ENCODE measurements at places on chromosomes 1 and 21.
A peak's percentile ranks its signal among the peaks of the same experiment; 100 is the strongest.

- DNase-seq, result peak; percentile 23
These were observed 79.9 kb downstream of the SKI start for GRCh38 chr1:2307972-2308371.

DNA sequence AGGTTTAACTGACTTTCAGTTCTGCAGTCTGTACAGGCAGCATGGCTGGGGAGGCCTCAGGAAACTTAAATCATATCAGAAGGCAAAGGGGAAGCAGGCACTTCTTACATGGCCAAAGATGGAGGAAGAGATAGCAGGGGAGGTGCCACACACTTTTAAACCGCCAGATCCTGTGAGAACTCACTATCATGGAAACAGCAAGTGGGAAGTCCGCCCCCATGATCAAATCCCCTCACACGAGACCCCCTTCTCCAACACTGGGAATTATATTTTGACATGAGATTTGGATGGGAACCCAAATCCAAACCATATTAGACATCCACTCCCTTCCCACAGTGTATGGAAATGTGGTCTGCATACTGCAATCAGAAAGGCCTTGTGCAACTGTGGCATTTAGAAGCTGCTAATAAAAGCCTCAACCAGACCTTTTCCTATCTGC is 148.2 kb downstream of the FCRL5 start:
- DNase-seq, result no peak

DNA sequence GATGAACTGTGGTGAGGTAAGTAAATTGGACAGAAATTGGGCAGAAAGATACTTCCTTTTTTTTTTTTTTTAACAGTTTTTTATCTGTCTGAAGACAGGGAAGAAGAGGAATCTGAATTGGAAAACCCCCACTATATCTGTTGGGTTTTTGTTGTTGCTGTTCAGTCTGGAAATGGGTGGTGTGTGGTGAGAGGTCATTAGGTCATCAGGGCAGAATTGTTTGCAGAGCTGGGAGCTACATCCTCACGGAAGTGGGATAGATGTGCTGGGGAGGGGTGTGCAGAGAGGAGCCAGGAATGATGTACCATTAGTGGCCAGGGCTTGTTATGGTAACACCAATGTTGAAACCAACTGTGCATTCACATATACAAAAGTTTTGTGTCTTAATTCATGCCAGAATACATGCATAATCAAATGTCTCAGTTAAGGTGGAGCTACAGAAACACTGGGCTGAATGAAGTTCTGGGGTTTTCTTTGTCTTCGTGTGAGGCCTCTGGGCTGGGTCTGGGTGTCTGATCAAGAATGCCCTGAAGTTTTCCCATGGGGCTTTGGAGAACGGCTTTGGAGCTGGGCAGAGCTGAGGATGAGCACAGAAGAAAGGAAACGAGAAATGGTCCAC is 12.4 kb downstream of the USP25 start:
- DNase-seq, result no peak

DNA sequence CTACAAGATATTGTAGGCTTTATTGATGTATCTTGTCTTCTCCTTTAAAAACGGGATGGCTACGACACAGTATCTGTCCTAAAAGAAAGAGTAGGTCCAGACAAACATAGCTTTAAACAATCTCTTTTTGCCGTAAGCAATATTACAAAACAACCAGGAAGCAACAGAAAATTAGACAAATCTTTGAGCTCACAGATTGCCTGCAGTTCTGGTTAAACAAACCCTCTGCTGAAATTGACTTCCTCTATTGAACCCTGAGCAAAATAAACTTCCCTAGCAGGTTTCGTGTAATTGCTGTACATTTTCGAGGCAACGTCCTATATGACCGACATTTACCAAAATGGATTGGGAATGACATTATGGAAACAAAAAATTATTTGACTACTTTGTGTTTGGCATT is 50.6 kb downstream of the CHML start:
- DNase-seq, result no peak

DNA sequence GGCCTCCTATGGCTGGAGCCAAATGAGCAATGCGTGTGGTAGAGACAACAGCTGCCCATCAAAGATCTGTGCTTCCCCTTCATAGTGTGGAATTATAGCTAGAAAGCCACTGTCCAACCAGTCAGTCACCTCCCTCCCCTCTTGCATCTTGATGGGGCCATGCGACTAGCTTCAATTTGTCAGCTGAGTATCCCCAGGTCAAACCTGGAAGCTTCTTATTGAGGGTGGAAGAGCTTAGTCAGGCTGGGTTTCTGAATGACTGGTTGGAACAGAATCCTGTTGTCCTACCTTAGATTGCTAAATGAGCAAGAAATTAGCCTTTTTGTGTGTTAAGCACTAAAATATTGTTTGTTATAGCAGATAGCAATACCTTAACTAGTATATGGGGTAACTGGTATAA is 625.4 kb downstream of the PTPRC start:
- no peak for DNase-seq

- DNase-seq, result no peak
These were observed 33.2 kb downstream of the SLC45A1 start for GRCh38 chr1:8350914-8351684.

GRCh38 chr21:37380349-37381323 is 14.1 kb downstream of the DYRK1A start:
- peak; percentile 38 for DNase-seq

DNA sequence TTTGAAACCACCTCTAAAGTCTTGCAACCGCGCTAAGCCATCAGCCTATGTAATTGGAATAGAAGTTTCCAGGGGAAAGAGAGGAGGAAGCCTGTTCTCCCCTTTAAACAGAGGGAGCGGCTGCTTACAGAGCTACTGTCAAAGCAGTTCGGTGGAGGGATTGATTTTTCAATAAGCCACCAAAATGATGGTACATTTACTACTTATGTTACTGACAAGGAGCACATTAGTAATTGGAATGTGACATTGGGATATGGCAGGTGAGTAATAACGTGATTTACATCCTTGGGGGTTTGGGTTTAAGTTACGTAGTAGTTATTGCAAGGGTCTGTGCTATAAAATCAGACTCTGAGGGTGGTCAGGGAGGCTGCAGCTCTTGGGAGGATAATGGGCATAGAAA is 257.3 kb downstream of the KAZN start:
- DNase-seq, result no peak

DNA sequence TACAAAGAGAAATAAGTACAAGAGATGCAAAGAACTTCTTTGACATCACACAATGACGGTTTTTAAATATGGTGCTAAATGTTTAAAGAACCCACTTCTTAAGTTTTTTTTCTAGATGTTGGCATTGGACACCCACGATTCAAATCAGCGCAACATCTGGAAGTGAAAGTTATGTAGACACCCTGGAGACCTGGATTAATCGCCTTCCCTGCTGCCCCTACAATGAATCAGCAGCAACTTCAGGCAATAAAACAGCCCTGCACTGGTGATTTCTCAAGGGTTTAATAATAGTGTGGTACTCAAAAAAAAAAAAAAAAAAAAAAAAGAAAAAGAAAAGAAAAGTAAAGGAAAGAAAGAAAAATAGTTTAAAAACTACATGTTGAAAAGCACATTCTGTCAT is 248.3 kb downstream of the NUF2 start:
- DNase-seq, result no peak

- DNase-seq, result peak; percentile 48
These were observed 7.3 kb upstream of the TBX15 start for GRCh38 chr1:118995312-118996016.

DNA sequence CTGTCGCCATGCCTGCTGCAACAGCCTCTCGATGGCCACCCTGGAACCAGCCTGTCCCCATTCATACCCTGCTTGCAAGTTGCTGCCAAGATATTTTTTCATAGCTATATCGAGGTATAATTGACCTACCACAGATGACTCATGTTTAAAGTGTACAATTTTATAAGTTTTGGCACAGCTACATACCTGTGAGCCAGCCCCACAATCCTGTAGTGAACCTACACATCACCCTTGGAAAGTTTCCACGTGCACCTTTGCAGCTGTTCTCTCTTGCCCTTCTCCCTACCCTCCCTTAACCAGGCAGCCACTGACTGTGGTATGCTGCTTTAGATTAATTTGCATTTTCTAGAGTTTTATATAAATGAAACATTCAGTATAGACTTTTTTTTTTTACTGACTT is 23.0 kb upstream of the KCNJ6 start:
- no peak for DNase-seq

DNA sequence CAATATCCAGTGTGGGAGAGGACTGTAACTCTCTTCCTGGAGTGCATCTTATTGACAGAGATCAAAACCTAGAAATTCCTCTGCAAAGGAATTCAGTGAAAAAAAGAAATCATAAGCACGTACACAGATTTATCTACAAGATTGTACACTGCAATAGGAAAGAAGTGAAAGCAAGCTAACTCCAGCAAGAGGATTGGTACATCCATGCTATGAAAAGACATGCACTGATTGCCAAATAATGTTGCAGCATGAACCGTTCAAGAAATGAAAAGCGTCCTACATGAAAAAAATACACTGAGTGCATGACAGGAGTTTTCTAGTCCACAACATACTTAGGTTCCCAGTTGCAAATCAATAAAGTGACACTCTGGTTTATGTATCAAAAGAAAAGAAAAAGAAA is 1.9 kb upstream of the MGST3 start:
- DNase-seq, result no peak

GRCh38 chr1:234979296-234980279 is 149.0 kb downstream of the TOMM20 start:
- DNase-seq, result no peak

DNA sequence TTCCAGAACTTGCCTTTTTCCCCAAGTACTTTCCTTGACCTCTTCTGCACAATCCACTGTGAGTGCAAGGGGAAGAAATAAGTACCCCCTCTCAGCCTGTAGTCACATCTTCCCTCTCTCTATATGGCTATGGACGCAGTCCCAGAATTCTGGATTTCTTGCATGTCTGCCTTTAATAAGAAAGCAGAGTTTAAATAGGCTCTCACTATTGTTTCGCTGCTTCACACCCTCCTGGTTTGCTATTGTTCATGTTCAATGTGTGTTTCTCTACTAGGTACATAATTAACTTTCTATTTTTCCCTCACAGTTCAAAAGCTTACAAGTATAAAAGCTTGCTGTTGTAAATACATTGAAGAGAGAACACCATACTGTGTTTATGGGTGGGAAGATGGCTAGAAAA is 181.5 kb upstream of the C1orf105 start:
- no peak for DNase-seq

DNA sequence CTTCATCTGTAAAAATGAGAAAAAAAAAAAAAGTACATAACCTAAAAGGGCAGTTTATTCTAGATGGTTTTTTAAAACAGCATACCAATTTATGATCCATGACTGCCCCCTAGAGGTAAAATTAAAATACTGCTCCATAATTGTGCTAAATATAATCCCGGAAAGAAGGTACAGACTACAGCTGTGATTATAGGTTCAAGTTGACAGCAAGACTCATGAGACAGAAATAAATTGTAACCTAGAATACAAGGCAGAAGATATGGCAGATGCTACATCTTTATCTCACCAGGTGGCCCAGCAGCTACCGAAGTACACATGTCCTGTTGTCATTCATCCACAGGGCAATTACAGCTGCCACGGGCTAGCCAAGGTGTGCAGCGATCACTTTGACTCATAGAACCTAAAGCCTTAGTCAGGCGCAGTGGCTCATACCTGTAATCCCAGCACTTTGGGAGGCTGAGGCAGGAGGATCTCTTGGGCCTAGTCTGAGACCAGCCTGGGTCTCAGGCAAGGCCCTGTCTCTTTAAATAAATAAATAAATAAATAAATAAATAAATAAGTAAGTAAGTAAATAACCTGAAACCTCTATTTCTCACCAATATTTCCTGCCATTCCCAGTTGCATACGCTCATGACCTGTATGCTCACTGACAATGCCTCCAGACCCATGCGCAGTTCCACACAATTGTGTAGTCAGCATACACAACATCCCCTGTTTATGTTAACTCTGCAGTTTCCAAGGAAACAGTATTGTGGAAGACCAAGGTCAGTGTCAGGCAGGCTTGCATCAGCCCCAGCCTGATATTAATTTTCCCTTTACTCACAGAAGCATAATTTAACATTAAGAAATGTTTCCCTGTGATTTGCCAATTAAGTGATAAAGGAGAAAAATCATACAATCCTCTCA is 18.3 kb upstream of the PPIE start:
- peak; percentile 100 for DNase-seq

DNA sequence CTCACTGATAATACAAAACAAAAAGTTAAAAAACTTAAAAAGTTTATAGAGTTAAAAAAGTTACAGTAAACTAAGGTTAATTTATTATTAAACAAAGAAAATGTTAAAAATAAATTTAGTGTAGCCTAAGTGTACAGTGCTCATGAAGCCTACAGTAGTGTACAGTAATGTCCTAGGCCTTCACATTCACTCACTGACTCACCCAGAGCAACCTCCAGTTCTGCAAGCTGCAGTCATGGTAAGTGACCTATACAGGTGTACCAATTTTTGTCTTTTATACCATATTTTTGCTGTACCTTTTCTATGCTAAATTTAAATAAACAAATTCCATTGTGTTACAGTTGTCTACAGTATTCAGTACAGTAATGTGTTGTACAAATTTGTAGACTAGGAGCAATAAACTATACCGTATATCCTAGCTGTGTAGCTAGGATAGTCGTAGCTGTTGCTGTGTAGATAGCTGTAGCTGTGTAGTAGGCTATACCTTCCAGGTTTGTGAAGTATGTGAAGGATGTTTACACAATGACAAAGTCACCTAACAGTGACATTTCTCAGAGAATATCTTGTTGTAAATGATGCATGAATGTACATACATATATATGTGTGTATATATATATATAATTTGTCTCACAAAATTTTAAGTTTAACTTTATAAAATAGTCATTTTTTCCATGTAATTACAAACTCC is 140.2 kb downstream of the TGFB2 start:
- DNase-seq, result no peak

DNA sequence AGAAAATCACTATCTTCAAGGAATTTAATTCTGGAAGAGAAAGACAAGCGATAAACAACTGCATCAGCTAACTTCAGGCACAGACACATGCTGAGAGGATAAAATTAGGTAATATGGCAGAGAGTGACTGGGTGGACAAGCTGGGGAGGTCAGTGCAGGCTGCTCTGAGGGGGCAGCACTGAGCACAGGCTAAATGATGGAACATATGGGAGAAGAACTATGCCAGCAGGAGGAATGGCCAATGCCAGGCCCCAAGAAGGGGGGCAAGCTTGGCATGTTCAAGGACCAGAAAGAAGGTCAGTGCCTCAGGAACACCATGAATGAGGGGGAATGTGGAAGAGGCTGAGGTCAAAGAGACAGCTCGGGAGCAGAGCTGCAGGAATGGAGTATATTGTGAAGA is 190.7 kb upstream of the MAP1LC3C start:
- no peak for DNase-seq

DNA sequence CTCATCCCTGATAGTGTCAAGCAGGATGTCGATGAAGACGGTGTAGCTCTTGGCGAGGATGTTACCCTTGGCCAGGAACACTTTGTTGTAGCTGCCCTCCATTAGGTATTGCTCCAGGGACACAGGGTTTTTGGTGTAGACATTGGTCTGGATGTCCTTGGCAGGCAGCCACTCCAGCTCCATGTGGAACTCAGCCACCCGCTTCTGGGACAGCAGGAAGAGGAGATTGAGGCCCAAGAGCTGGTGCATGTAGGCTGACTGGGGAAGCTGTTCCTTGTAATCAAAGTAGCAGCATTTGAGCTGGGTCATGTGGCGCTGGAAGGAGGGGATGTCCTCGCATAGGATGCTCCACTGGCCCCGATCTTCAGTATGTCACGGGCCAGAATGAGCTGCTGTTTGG is 9.5 kb downstream of the IL6R start:
- DNase-seq, result no peak

Measured in NCI-H510A treated with DMSO at 0.1 percent for 48 hours (cell line).